ENCODE measurements at places on chromosomes 16 and 17.

DNA sequence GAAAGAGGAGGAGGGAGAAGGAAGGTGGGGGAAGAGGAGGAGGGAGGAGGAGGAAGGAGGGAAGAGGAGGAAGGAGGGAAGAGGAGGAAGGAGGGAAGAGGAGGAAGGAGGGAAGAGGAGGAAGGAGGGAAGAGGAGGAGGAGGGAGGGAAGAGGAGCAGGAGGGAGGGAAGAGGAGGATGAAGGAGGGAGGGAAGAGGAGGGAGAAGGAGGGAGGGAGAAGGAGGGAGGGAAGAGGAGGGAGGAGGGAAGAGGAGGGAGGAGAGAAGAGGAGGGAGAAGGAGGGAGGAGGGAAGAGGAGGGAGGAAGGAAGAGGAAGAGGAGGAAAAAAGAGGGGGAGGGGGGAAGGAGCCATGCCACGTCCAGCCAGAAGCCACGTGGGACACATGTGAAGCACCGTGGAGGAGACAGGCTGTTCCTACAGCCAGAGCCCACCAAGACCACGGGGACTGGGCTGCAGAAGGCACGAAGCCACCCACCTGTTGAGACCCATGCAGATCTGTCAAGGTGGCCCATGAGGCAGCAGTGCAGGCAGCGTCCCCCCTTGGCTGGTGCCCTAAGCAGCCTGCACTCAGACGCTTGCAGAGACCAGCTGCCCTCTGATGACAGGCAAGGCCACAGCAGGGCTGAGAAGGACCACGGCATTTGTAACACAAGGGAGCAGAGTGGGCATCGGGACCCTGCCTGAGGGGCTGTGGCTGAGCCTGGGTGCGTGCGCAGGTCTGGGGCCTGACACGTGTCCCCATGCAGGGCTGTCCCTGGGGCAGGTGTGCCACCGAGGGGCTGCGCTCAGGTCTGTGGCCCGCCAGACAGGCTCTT is 10.3 kb downstream of the NDUFAF8 start:
- no peak for DNase-seq

- DNase-seq: no peak
These were observed 35.4 kb downstream of the GINS2 start for GRCh38 chr16:85653290-85653891.

DNA sequence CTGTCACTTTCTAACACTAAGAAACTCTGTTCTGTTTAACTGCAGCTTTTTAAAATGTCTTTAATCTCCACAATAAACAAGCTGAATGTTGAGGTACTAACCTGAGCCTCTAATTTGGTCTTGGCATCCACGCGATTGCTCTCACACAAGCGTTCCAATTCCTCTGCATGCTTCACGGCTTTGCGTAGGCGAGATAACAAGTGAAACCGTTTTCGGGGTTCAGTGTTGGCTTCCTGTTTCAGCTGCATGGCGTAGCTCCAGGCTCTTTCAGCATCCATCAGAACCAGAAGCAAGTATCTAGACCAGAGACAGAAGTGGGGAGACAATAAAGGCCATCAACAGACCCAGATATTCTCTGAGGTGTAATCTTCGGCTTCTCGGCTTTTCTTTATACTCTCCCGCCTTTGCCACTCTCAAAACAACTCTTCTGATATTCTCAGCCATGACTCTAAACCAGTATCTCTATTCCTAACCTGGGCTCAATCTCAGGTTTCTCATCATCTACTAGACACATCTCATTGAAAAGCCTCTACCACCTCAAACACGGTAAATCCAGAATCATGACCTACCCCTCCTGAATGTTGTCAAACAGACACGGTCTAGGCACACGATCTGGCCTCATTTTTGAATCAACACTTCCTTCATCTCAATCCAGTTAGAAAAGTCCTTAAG is 8.3 kb downstream of the SRP68 start:
- no peak for DNase-seq

DNA sequence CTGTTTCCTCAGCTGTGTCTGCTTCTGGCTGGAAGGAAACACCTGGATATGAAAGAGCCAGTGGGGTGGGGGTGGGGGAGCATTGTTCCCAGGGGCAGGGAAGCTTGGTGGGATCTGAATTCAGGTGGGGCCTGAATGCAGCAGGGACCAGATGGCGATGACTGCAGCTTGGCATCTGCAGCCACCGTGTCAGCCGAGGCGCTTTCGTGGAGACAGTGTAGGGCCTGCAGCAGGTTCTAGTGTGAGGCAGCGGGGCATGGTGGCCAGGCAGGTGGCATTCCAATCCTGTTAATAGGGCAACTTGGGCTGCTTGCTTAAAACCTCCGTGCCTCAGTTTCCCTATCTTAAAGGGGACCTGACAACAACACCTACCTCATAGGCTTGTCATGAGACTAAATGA is 1.7 kb downstream of the PIK3R6 start:
- DNase-seq: no peak

GRCh38 chr17:33494151-33494550 is 201.1 kb upstream of the ASIC2 start:
- DNase-seq: no peak

DNA sequence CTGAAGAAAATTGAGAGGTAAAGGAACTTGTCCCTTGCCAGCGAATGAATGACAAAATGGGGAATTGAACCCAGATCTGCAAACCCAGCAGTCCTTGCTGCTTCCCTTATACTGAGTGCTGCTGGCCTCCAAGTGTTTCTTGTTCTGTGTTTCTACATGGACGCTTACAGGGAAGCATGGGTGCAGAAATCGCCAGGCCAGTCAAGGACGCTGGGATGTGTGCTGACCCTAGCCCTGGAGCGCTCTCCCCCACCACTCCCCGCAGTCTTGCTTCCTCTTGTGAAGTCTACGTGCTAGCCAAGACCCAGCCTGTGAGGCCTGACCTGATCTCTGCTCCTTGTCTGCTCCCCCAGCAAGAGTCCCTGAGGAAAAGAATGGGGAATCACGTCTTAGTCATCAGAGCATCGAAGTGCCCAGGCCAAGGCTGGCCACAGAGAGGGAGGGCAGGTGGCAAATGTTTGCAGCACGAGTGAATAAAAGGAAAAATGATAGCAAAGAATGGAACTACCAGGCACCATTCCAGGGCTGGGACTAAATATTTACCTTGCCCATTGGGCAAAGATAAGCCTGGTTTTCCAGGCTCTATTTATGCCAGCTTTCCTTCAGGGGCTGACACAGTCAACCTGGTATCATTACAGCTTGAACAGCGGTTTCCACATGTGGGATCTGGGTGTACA is 17.4 kb downstream of the CA4 start:
- DNase-seq: no peak

DNA sequence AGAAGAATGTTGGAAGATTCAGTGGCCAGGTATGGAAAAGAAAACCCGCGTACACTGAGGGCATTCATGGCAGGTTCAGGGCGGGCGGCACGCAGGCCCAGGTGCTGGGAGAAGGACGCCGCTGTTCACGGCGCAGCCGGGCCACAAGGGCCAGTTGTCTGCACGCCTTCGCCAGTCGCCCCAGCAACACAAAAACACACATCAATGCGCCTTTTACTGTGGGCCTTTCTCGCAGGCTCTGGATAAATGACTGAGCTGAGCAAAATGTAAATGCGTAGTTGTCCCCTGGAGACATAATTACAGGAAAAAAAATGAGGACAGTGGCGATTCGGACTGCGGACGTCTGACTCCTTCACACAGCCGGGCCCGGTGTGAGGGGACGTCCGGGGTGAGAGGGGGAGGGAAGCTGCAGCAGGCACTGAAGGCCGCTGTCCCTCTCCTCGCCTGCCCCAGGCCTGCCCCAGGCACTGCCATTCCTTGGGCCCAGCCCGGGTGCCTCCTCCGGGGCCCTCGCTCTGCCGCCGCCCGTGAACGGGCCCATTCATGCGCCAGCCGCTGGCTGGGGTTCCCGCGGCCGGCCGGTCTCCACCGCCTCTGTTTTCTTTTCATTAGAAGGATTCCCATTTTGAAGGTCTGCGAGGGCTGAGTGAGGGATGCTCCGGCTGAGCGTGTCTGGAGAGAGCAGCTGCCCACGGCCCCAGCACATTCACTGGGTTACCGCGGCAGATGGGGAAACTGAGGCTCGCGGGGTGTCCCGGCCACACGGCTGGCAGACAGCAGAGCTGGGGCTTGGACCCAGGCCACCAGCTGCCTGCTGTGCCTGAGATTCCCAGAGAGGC is 6.5 kb upstream of the ZNF469 start:
- no peak for DNase-seq

GRCh38 chr17:46962374-46962790 is 16.7 kb downstream of the RPRML start:
- DNase-seq: no peak

DNA sequence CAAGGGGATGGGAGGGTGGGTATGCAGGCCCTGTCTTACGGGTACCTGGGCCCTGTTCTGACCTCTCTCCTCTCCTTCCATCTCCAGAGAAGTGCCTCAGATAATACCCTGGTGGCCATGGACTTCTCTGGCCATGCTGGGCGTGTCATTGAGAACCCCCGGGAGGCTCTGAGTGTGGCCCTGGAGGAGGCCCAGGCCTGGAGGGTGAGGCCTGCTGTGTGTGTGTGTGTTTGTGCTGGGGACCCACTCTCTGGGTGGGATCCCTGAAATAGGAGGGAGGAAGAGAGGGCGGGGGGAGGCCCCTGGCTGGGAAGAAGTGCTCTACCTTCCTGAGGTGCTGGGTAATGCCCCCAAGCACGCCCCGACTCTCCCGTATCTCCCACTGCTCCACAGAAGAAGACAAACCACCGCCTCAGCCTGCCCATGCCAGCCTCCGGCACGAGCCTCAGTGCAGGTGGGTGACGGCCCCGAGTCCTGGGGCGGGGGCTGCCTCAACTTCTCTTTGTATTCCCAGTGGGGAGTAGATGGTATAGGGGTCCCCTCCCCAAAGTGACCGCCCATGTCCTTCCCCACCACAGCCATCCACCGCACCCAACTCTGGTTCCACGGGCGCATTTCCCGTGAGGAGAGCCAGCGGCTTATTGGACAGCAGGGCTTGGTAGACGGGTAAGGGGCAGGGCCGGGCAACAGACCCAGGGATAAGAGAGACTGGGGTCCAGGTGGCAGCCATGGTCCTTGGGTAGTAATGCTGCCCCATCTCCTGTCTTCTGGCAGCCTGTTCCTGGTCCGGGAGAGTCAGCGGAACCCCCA is 7.8 kb downstream of the GRB7 start:
- no peak for DNase-seq

DNA sequence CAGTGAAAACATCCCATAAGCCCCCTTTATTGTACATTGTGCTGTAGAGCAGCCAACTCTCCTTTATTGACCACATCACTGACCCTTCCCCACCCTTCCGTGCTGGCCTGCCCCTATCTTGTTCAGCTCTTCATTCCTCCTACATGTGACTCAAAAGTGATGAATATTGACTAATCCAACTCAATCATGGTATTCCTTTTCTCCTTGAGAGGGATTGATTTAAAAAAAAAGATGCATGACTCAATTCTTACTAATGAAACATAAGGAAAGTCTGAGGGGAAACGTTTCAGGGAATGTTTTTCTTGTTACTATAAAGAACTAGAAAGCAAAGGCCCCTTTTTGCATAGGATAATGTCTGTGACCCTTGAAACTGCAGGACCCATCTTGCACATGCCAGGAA is 125.2 kb upstream of the SOX9 start:
- no peak for DNase-seq

- DNase-seq: no peak
These were observed 679.7 kb upstream of the SOX9 start for GRCh38 chr17:71441098-71441497.

GRCh38 chr17:6079155-6079888 is 9.1 kb downstream of the WSCD1 start:
- no peak for DNase-seq

DNA sequence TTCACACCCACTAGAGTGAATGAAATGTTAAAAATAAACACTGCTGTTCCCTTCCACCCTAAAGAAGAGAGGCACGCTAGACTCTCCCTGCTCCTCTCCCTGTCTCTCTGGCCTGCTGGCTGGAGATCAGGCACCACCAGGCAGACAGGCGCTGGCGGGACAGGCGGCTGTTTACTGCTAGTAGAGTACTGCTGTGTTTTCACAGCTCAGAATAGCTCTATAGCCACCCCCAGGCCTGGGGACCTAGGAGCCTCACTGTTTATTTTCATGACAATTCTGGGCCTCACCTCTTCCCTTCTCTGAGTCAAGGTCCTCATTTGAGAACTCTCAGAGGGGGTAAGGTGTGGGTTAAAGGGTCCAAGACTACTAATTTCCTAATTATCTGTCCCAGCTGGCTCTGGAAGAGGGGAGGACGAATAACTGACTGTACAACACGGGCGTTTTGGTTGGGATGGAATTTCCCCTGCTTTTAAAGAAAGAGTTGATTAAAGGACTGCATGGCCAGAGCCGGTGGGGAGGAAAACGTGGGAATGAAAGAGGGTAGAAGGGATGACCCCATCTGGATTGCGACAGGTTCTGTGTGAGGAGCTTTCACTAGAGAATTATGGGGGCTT is 9.0 kb upstream of the G6PC1 start:
- no peak for DNase-seq

GRCh38 chr17:79051306-79051705 is 23.3 kb upstream of the ENGASE start:
- DNase-seq: no peak

- no peak for DNase-seq
These were observed 3.9 kb upstream of the SGCA start for GRCh38 chr17:50161911-50162288.

DNA sequence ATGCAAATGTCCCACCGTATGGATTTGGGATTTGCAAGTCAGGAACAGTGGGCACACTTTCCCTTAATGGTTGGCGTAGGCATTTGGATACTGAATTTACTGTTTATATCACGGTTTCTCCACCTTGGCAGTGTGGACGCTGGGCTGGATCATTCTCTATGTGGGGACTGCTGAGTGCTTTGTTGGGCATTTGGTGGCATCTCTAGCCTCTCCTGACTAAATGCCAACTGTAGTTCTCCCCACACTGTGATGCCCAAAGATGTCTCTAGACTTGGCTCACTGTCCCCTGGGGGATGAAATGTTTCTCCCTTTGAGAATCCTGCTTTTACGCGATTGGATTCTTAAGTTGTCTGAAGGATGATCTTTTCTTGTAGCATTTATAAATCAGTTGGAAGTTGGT is 49.0 kb downstream of the RBFOX1 start:
- no peak for DNase-seq

DNA sequence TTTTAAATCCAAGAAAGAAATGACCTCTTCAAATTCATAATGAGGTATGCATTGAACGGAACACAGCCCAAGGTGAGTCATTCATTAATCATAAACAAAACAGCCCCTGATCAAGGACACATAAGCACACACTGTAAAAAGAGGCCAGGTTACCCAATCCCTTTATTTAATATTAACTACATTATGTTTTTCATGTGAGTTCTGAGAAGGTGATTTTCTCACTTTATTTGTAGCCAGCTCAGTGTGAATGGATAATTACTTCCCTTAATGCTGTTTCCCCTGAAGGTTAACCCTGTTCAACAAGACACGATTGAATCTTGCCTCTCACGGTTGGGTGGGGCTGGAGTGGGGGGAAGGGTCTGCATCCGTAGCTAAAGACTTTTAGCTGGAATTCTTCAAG is 257.3 kb upstream of the SALL1 start:
- no peak for DNase-seq

GRCh38 chr16:87060034-87060986 is 256.9 kb downstream of the C16orf95 start:
- DNase-seq: peak; percentile 77

GRCh38 chr17:33039874-33040273 is 48.2 kb downstream of the SPACA3 start:
- no peak for DNase-seq

- DNase-seq: no peak
These were observed 36.7 kb downstream of the SALL1 start for GRCh38 chr16:51114382-51114781.

Measured in renal pelvis (tissue), 12 donors.